HT-29 (cell line): ENCODE measurements at places on chromosomes 2 and 18. TPM values are rescaled to one million over a fixed set of nuclear protein-coding genes. Genes with fewer than 3 reads are reported as not detected.

DNA sequence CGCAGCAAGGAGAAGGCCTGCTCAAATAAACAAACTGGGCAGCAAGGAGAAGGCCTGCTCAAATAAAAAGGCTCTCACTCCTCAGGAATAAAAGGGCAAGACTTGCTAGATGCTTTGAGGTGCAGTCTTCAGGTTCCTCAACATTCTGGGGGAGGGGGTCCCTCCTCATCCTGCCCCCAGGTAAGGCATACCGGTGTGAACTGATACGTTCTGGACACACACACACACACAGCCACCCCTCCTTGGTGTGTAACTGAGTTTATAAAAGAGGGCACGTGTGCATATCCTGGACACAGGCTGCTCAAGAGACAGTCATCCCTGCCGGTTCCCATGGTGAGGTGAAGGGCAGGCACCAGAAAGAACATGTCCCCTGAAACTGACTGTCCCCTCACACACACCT lies 4.5 kb downstream of the TEX261 start:
- DNase-seq, result no peak

DNA sequence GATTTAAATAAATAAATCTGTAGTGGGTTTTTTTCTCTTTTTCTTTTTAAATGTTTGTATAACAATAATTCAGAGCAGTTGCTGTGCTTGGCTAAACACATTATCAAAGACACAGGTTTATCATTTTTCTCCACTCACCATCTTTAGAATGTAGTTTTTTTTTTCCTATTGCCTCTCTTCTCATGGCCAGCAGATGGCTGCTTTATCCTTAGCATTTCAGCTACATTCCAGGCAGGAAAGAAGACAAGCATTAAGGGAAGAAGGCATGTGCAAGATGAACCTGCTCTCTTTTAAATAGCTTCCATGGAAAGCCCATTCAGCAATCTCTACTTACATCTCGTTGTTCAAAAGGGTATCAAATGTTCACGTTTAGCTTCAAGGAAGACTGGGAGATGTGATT lies 42.6 kb downstream of the ARHGAP15 start:
- no peak for DNase-seq

DNA sequence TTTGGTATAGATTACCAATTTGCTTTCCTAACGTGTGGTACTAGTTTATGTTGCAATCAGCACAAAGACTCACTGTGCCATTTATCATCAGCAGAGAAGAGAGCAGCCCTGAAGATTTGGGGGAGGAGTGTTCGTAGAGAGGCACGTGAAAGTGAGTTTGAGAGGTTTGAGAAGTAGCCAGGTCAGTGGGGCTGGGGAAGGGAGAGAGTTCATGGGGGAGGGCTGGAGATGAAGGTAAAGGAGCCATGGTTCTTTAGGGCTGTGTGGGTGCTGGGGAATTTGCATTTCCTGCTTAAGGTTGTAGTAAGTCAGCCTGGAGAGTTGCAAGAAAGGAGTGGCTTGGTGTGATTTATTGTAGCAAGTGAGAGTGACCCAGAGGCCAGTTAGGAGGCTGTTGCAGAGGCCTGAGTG lies 172.1 kb downstream of the NEDD4L start:
- DNase-seq, result peak; percentile 24

DNA sequence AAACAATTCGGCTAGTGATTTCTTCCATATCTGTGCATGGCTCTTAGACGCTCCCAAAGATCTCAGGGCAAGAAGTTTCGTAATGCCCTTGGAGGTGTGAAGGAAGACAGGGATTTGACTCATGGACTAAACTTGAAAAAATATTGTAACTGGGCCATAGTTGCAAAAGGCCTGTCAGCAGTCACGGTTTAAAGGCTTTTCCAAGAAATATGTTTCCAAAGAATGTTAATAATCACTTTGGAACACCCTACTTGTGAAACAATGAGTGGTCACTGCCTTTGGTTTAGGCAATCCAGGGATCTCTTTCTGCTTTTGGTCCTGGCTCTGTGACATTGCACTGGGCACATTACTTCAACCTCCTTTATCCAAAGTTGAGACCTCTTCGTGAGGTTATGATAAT lies 102.5 kb upstream of the RASGRP3 start:
- DNase-seq, result no peak

DNA sequence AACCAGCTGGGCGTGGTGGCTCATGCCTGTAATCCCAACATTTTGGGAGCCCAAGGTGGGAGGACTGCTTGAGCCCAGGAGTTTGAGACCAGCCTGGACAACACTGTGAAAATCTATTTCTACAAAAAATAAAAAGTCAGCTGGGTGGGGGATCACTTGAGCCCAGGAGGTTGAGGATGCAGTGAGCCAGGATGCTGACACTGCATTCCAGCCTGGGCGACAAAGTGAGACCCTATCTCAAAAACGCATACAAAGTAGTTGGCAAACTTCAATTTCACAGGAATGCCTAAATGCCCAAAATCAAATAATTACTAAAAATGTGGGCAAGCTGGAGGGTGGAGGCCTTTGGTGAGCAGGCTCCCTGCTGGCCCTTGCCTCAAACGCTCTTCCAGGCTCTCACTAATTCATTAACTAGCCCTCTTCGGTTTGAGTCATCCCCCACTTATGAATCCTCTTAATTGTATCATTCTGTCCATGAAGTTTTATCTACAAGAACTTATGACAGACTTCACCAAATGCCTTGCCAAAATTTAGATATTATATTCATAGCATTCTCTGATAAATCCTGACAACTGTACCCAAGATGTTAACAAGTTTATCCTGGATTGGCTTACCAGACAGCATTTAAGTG lies 68.7 kb upstream of the ZFP36L2 start:
- DNase-seq, result no peak

DNA sequence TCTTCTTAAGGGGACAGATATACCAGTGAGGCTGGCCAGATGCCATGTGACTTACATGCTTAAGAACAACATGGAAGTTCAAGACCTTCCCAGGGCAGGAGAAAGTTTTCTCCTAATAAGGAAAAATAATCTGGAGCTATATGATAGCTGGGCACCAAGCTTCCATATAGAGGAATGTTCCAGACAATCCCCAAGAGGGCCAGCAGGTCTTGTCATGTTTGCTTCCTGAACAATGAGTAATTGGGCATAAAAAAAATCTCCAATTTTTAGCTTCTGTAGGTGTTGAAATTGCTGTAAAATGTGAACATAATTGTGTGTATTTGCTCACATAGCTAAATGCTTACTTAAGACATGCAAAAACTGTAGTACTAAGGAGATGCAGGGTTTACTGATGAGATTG lies 809.5 kb upstream of the PIK3C3 start:
- DNase-seq, result no peak

DNA sequence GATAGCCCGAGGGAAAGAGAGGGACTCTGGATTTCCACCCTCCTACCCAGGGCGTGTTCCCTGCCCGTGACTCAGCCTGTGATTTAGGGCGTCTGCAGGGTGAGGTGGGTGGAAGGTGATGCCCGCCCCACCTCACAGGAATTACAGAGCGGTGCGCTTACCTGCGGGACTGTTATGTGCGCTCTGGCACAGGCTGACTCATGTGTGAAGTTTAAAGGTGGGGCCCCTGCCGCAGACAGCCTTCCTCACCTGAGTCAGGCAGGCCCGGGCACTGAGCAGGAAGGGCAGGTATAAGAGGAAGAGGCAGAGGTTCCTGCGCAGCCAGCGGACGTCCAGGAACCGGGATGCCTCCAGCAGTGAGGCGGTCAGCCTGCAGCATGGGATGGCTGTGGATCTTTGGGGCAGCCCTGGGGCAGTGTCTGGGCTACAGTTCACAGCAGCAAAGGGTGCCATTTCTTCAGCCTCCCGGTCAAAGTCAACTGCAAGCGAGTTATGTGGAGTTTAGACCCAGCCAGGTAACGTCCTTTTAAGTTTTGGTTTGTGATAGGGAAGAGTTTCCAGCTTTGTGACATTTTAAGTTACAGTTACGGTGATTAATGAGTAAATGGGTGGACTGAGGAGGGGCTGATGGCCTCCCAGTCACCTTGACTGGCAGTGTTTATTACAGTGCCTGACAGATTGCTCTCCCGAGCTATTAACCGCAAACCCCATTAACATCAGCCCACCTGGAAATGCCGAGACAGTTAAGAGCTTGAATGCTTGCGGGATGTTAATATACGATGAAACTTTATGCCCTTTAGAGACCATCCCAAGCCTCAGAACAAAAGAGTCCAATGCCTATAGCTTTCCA lies 141.6 kb upstream of the TTC39C start:
- DNase-seq, result peak; percentile 80

- no peak for DNase-seq
Observed at GRCh38 chr18:9022397-9023155, 79.9 kb upstream of the NDUFV2 start.

DNA sequence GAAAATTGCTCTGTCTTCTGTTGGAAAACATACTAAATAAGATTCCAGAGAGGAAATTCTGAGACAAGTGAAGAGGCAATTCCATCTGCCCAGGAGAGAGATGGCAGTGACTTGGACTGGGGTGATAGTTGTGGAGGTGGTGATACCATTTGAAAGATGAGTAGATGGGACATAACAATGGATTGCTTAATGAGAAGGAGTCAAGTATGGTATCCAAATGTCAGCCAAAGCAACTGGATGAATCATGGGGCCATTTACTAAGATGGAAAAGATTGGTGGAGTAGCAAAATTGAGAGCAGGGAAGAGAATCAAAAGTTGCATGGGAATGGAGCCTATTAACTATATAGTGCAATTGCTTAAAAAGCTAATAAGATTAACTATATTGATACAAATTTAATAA lies 222.1 kb downstream of the ETAA1 start:
- no peak for DNase-seq

- DNase-seq, result no peak
Observed at GRCh38 chr18:709771-710170, 2.7 kb downstream of the ENOSF1 start.

- no peak for DNase-seq
Observed at GRCh38 chr18:46161703-46162396, 57.7 kb downstream of the HAUS1 start.

DNA sequence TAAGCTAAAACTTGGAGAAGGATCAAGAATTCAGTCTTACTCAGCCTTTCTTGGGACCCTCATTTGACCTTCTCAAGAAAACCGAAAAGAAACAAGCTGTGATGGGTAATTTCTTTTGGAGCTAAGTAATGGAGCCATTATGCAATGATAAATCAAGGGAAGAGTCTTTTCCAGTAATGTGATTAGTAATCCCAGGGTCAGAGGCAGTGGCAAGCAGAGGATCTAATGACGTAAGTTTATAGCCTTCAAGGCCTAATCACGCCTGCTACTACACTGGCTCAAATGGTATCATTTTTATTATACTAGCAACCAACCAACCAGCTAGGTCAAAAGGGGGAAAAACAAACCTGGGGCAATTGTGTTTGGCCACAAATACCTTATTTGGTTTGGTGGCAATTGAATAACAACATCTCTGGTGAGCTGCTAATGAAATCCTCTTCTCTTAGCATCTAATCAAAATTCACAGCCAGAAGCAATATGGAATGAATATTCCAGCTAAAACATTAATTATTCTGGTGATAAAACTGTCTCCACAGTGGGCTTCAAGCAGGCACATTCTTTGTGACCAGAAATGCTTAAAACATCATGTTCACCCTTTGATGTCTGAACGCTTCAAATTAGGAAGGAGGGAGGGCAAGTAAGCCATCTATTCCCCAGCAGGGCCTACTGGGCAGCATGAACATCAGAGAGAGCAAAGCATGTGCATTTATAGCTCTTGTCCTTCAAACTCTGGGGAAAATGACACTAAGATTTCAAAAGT lies 114.9 kb upstream of the SULT1C3 start:
- no peak for DNase-seq

TP53I3 gene
- 28.7 and 28.9 TPM in 2 replicates for total RNA-seq

TCF23 gene
- not detected in 2 replicates for total RNA-seq

REG3G gene
- not detected in 2 replicates for total RNA-seq

STPG4 gene
- 6.9 and 7.1 TPM in 2 replicates for total RNA-seq

DSG1 gene
- not detected in 2 replicates for total RNA-seq

L3MBTL4 gene
- not detected in 2 replicates for total RNA-seq
